Endothelial cell of coronary artery (primary cell): ENCODE measurements at places on chromosomes 12 and 14. TPM values are rescaled to one million over a fixed set of nuclear protein-coding genes. Genes with fewer than 3 reads are reported as not detected.

Gene NOVA1
- 1.9 and 2.1 TPM in 2 replicates for total RNA-seq

Gene DNAH10
- total RNA-seq = under 0.01 and 0.09 TPM in 2 replicates

Gene ARHGDIB
- total RNA-seq = 193 and 252 TPM in 2 replicates

Gene NEUROD4
- total RNA-seq = not detected in 2 replicates

Gene TRPV4
- total RNA-seq = 0.75 and 1.3 TPM in 2 replicates

Gene LRP1-AS
- not detected in 2 replicates for total RNA-seq

Gene SMCO3
- 0.09 and 0.56 TPM in 2 replicates for total RNA-seq

Gene GPR132
- 0.18 TPM in 1 of 2 replicates, not detected in the other for total RNA-seq

Gene RAPGEF3
- total RNA-seq = 26.9 and 27.4 TPM in 2 replicates

Gene SLC8A3
- 0.09 and 1.4 TPM in 2 replicates for total RNA-seq

Gene NINJ2
- 0.28 and 0.90 TPM in 2 replicates for total RNA-seq

Gene HEBP1
- total RNA-seq = 15.7 and 20.3 TPM in 2 replicates
